ENCODE measurements at places on chromosomes 2 and 18. TPM values are rescaled to one million over a fixed set of nuclear protein-coding genes. Genes with fewer than 3 reads are reported as not detected.

The BMP10 gene
- 0.44 TPM for total RNA-seq

The EFEMP1 gene
- 658 TPM for total RNA-seq

The CDKL4 gene
- 0.88 TPM for total RNA-seq

The OSGEPL1 gene
- 2.4 TPM for total RNA-seq

The GATA6 gene
- total RNA-seq: 7.7 TPM

All from placental pericyte (primary cell).